GM12892 (cell line): ENCODE measurements at places on chromosomes 2 and 18.
A peak's percentile ranks its signal among the peaks of the same experiment; 100 is the strongest.

DNA sequence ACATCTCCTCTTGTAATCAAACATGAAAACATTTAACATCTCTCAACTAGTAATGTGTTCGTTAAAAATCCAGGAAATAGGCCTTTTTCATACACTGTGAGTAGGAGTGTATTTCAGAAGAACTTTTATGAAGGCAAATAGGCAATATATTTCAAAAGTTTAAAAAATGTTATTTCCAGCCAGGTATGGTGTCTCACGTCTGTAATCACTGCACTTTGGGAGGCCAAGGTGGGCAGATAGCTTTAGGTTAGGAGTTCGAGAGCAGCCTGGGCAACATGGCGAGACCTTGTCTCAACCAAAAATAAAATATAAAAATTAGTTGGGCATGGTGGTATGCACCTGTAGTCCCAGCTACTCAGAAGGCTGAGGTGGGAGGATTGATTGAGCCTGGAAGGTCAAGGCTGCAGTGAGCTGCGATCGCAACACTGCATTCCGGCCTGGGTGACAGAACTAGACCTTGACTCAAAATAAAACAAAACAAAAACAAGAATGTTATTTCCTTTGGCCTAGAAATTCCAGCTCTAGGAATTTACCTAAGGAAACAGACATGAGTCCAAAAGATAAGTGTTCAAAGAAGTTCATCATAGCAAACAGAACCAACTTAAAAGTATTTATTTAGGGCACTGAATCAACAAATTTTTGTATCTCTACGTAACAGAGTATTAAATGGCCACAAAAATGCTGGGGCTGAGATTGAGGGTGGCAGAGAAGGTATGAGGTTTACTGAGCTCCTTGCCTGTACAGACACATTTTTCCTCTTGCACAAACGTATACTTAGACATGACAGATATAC, 14.9 kb downstream of the RBKS start:
- DNase-seq = no peak

DNA sequence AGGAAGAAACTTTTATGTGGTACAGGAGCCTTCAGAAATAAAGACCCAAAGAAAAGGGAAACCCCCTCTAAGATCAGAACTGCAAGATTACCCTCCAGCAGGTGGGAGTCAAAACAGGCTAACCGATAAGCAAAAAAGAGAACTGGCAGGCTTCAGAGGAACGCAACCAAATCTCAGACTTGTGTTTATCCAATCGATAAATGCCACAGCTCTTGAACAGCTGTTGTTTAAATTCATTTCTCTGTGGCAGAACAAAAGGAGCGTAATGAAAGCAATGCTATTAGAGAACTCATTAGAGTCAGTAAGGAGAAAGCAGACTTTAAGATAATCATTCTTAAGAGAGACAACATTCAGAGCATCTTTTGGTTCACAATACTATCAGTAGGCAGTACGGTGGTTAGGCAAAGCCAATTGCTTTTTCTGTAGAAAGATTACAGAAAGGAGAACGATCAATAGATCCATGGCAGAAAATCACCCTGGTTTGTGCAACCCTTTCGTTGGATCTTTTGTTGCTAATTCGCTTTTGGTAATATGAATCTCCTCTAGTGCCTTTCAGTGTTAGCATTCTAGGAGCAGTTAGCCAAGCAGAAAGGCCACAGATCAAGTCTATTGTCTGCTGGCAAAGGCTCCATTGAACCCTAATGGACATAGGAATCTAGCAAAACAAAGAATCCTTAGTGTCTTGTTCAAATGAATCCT, 476.4 kb upstream of the CHST9 start:
- DNase-seq = no peak

DNA sequence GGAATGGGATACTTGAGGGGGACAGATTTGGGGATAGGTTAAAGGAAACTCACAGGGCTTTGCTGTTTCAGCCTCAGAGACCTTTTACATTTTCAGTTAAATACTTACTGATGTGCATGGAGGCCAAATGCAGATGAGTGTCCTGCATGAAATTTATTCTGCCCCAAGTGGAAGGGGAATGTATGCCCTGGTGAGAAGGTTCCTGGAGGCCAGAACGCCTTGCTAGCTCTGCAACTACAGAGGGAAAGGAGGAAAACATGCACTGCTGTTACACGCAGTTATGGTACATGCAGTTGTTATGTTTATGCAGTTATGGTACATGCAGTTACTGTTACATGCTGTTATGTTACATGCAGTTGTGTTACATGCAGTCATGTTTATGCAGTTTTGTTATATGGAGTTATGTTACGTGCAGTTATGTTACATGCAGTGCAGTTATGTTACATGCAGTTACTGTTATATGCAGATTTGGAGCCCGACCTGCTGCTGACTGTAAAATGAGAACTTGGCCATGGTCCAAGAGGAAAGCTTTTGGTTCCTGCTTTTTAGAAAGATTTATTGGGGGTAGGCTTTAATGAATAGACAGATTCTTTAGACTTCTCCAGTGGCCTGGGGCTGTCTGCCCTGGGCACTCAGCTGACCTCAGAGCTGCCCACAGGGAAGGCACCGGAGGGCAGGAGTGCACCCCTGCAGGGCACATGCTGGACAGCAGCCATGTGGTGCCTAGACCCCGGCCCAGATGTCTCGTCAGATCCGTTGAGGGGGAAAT, 84.1 kb downstream of the LDLRAD4 start:
- no peak for DNase-seq

- DNase-seq = no peak
Measured at GRCh38 chr2:149894226-149894625, 306.7 kb upstream of the MMADHC start.

- no peak for DNase-seq
Measured at GRCh38 chr2:80519121-80519643, 214.6 kb upstream of the LRRTM1 start.

GRCh38 chr2:202494300-202495229, 118.4 kb downstream of the BMPR2 start:
- DNase-seq = no peak

- no peak for DNase-seq
Measured at GRCh38 chr18:79695269-79695668, 15.7 kb downstream of the CTDP1 start.

DNA sequence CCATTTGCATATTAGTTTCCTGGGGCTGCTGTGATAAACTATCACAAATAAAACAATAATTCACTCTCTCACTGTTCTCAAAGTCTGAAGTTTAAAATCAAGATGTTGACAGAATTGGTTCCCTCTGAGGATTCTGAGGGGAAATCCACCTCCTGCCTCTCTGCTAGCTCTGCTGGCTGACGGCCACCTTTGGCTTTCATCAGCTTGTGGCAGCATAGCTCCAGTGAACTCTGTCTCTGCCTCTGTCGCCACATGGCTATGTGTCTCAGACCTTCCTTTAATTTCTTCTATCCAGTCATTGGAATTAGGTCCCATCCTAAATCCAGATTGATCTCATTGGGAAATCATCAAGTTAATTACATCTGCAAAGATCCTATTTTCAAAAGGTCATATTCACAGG, 38.9 kb upstream of the TRIM43 start:
- no peak for DNase-seq

DNA sequence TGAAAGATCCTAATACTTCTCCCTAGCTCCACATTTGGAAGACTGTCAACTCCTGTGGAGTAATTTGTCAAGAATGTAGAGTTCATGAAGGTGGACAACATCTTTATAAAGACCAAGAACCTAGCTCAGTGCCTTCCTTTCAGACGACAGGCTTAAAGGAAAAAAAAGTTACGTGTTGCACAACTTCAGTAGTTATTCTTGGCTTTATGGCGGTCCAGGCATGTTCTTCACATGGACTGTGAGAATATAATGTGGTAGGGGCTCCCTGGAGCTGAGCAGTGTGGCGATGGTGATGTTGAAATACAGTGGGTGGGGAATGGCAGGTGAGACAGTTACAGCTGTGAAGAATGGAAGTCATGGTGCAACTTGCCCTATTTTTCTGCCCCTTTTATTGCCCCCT, 3.9 kb downstream of the TAF1B start:
- no peak for DNase-seq

- no peak for DNase-seq
Measured at GRCh38 chr2:26333293-26333692, 12.7 kb upstream of the SELENOI start.

GRCh38 chr2:112835536-112836162, 930 bp downstream of the IL1B start:
- DNase-seq = no peak

GRCh38 chr18:59054496-59055287, 85.0 kb upstream of the SEC11C start:
- DNase-seq = no peak

GRCh38 chr18:25283781-25284180, 68.2 kb downstream of the ZNF521 start:
- no peak for DNase-seq

GRCh38 chr2:15986644-15987043, 46.3 kb downstream of the MYCN start:
- DNase-seq = no peak

DNA sequence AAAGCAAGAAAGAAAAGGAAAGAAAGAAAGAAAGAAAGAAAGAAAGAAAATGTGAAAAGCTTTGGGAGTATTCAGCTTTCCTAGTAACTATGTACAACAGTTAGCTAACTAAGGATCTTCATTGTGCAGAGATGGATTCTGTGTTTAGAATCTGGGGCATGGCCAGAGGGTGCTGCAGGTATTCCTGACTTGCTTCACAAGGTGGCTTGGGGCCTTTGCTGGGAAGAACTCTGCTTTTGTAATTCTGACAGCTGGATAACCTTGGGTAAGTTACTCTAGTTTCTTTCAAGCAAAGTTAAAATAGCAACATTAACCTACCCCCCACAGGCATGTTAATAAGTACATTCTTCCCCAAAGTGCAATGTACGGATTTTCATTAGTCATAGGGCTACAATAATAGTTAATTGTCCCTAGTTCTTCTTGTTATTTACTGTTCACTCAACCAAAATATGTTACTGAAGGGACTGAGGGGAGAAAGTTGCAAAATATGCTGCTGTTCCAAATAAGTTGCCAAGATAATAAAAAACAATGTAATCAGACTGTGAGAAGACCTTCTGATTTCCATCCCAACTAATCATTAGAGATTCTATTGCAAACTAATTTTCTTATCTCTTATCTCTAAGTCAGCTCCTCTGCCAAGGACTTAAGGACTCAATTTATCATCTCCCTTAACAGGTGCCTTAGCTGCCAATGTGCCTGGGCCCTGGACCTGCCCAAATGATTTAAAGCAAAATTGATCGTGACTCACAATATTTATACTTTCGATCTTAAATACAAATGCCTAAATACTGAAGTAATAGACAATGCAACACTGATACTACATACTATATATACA, 50.3 kb downstream of the SERPINB8 start:
- no peak for DNase-seq

GRCh38 chr2:119323459-119323858, 43.2 kb downstream of the C2orf76 start:
- DNase-seq = no peak

DNA sequence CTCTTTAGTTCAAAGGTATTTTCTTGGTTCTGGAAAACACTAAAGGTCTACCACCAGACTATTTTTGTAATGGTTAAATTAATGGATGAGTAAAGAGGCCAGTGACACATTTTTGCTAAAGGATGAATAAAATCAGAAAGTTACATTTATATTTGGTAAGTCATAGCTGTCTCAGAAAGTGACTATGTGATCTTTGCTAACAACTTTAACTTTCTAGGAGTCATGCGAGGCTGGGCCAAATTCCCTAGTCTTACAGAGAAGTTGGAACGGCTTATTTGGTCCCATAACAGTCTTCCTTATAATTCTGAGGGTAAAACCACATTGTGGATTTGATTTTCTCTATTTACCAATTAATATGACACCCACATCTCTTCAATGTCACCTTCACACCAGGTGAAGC, 198.1 kb downstream of the PDE1A start:
- no peak for DNase-seq

GRCh38 chr2:228575897-228576296, 394.4 kb upstream of the SPHKAP start:
- no peak for DNase-seq

DNA sequence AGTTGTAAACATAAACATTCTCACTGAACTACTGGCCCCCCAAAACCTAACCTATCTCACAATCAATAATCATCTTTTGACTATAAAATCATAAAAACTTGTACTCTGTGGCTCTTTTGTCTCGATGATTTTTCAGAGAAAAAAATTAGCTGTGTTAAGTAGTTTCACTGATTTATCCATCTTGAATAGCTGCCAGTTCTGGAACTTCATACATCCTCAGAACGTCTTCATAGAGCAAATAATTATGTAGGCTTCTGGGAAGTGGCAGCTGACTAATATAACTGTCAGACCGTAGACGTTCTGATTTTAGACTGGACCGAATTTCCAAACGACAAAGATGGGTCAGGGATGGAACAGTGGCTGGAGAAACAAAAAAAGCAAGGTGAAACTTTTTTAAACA, 97.3 kb upstream of the CHAC2 start:
- DNase-seq = no peak

DNA sequence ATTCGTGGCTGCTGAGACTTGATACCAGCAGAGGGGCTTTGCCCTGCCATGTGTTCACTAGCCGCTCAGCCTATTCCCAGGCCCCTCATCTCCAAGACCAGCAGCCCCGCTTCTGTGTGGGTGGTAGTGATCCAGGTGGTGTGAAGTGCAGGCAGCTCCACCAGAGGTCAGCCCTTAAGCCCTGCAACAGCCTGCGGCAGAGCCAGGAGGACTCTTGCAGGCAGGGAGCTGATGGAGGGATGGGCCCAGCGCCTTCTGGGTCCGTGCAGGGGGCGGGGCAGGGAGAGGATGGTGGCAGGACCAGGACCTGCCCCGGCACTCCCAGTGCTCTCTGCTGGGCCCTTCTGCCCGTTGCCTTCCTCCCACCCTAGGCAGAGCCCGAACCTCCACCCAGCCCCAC, 162.0 kb downstream of the SH3BP4 start:
- DNase-seq = no peak

- peak; percentile 47 for DNase-seq
Measured at GRCh38 chr2:178522950-178523595, 42.8 kb downstream of the PLEKHA3 start.

DNA sequence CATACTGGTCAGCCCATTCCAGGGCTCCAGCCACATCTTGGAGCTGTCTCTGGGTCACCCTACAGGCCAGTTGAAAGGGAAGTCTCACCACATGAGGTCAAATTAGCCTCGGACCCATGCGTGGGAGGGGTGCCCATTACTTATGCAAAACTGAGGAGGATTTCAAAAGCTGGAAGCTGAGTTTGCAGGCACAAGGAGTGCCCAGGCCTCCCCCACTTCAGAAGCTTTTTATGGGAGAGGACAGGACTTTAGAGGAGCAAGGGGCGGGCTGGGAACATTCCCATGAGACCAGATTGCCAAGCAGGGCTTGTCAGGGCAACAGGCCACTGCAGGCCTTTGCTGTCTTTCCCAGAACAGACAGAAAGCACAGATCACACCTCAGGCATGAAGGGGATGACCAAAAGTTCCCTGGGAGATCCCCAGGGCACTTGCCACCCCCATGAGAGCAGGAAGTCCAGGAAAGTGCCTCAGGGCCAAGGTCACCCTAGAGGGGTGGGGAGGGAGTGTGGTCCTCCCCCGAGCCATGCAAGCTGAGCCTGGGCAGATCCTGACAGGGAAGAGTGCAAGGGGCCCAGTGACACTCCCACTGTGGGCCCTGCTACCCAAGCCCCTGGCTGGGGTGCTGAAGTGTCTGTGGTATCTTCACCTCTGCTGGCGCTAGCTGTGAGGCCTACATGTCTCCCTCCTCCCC, 267.7 kb downstream of the BCL11A start:
- no peak for DNase-seq
